ENCODE measurements at places on chromosomes 6 and 20.

- DNase-seq: no peak
These were observed 6.7 kb upstream of the ZFAND3 start for GRCh38 chr6:37812841-37813240.

DNA sequence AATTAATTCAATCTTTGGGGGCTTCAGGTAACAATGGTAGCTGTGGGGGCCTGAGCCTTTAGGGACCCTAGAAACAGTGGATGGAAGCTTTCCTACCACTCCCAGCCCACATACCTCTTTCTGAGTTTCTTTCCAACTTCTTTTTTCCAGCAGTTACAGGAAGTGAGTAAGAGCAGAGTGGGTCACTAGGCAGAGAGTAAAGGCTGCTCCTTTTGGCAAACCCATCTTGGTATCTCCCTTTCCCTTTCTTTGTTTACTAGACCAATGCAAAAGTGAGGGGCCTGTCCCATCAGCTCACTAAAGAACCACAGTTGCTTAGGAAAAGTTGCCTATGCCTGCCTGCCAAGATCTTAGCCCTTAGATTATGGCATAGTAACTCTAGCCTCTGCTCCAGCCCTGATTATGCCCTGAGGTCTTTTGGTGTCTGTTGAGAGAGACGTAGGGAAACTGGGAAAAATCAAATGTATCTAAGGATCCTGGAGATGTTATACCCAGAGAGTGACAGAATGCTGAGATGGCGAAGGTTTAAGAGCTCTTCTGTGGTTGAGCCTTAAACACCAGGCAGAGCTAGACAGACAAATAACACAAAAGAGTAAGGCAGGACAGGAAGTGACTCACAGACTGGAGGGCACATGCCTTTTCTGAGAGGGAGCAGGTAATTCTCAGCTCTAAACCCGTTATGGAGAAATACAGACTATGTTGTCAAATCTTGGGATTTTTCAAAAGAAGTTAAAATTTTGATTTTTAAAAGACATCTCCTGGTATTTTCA lies 31.3 kb downstream of the TRMT6 start:
- DNase-seq: no peak

DNA sequence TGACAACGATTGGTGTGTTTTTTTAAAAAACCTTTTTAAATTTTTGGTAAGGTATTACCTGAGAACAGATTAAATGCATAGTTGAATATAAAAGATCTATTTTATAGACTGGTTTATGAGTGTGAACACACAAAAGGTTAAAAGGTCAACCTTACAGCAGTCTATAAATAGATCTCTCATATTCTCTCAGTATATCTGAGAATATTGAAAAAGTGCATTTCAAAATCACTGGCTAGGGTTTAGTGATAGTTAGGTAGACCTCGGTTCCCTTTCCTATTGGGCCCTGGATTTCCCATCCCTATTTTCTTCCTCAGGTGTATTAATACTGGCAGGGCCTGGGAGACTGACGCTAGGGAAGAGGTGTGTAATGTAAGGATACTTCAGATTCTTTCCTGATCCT lies 723 bp upstream of the ZNF451 start:
- no peak for DNase-seq

GRCh38 chr6:9494864-9495263 lies 920.0 kb downstream of the TFAP2A start:
- no peak for DNase-seq

DNA sequence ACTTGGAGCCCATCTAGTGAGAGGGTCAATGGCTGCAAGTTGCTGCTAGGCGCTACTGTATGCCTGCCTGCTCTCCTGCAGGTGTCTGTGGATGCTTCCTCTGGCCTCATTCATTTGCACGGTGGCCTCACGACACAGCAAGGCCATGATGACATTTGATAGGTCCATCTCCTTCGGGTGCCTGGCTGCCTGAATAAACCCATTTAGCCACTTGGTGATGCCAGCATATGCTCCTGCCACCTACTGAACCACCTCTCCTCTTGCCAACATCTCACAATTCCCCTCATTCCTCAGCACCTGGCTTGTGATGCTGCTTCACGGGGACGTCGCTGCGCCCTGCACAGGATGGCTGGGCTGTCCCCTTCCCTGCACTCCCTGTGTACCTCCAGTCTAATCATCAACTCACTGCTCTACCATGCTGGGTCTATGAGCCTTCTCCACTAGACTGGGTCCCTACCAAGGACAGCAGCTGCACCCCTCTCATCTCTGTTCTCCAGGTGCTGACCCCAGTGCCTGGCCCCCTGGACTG lies 51.1 kb downstream of the AGPAT4 start:
- DNase-seq: no peak

GRCh38 chr20:25360631-25361286 lies 29.9 kb downstream of the ABHD12 start:
- no peak for DNase-seq

DNA sequence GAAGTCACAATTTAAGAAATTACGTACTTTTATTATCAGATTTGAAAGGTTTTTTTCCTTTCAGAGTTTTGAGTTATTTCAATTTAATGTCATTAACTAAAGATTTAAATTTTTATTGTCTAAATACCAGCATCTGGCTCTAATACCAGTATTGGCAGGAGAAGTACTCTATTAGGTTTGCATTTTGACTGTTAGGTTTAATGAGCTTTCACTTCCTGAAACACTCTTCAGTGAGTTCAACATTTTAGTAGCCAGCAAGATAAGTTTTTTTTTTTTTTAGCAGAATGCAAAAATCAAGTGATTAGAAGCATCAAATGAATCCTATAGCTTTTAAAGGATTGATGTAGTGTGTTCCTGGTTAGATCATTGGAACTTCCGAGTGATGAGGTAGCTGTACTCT lies 34.0 kb upstream of the SCGN start:
- DNase-seq: no peak

DNA sequence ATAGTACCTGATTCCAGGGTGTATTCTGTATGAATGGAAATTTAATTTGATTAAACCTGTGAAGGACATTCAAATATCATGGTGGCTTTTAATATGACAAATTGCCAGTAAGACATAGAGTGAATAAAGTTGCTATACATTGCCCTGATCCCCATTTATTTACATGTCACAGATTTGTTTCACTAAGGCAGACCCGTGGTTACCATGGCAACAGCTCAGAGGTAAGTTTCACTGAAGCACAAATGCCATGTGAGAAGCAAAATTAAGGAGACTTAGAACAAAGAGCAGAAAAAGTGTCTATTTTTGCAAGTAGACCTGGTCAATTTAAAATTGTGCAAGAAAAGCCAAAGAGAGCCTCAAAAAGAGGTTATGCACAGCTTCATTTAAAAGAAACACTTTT lies 63.7 kb downstream of the PXDC1 start:
- DNase-seq: no peak

- DNase-seq: no peak
These were observed 31.8 kb upstream of the ULBP3 start for GRCh38 chr6:150100745-150101144.

- DNase-seq: no peak
These were observed 13.5 kb upstream of the MOXD1 start for GRCh38 chr6:132414761-132415160.

DNA sequence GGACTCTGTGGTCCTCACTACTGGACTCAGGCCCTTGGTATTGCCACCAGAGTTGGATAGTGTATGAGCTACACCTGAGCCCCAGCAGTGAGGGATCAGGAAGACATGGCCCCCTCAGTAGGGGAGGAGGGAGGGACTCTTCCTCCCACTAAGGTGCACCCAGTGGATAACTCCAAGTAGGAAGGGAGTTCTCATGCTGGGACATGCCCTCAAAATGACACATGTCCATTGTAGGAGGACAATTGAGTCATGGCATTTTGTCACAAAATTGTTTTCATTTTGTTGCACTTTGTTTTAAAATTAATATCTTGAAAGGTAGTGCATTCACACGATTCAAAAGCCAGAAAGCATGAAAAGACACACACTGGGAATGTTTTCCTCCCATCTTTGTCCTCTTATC lies 127.2 kb downstream of the FOXO3 start:
- DNase-seq: no peak

DNA sequence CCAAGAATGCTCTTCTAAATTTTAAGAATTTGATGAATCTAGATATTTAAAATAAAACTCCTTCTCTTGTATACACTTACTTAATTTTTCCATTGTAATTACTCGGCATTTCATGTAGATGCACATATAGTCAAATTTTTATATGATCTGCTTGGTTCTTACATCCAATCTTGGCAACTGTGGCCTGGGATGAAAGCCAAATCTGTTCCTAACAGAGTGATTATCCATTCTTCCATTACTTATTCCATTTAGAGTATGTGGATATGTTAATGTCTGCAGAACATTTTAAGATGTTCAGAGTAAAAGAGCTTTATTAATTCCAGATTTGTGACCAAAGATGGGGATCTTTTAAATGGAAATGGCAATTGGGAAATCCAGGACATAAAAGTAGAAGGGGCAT lies 144.1 kb upstream of the PDE7B start:
- no peak for DNase-seq

- DNase-seq: no peak
These were observed 28.3 kb downstream of the TREM1 start for GRCh38 chr6:41258196-41258493.

- DNase-seq: peak; percentile 78
These were observed 197.0 kb downstream of the UTRN start for GRCh38 chr6:144482142-144482541.

GRCh38 chr20:4099905-4100675 lies 84.7 kb upstream of the RNF24 start:
- DNase-seq: no peak

GRCh38 chr20:51492167-51493092 lies 50.1 kb downstream of the NFATC2 start:
- no peak for DNase-seq

DNA sequence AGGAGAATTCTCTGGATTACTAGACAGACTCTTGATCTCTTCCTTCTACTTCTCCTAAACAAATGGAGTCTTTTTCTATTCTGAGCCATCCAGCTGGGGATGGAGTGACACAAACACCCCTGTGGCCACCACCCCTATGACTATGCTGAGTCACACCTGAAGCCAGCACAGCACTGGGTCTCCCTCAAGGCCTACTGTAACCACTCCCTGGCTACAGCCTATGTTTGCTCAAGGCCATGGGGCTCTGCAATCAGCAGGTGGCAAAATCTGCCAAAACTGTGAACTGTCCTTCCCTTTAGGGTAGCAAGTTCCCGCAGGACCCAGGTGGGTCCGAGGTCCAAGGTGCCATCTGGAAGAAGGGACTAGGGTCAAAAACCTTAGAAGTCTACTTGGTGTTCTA lies 132.3 kb downstream of the TINAG start:
- DNase-seq: no peak

GRCh38 chr20:59770270-59770669 lies 163.2 kb downstream of the SYCP2 start:
- DNase-seq: no peak

- peak; percentile 29 for DNase-seq
These were observed at the start of gene STXBP5 for GRCh38 chr6:147204060-147204785. STXBP5 (plus strand) TSS chr6:147204417; CDS start chr6:147204533, 116 bp downstream.

DNA sequence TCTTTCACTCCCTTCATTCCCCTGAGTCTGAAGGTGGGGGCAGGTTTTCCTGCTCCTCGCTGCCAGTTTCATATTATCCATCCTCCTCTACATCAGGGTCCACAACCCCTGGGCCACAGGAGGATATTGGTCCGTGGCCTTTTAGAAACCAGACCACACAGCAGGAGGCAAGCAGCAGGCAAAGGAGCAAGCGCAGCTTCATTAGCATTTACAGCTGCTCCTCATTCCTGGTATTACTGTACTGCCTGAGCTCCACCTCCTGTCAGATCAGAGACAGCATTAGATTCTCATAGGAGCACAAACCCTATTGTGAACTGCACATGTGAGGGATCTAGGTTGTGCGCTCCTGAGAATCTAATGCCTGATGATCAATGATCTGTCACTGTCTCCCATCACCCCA lies 380.3 kb downstream of the ARHGAP18 start:
- DNase-seq: no peak

DNA sequence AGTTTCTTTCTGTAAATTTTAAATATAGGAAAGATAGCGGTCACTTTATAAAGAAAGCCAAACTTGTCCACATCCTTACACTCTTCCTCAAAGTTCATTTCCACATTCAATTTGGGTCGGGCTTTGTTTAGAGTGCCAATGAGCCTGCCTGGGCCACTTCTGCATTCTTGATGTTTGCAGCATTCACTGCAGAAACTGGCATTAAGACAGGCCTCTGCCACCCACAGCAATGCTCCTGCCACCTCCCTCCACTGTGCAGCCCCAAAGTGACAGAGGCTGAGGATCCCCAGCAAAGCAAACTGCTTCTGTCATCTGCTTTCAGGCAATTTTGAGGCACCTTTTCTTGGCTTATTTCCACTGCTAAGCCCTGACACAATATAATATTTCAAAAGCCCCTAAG lies 61.2 kb downstream of the TNFAIP3 start:
- peak; percentile 52 for DNase-seq

DNA sequence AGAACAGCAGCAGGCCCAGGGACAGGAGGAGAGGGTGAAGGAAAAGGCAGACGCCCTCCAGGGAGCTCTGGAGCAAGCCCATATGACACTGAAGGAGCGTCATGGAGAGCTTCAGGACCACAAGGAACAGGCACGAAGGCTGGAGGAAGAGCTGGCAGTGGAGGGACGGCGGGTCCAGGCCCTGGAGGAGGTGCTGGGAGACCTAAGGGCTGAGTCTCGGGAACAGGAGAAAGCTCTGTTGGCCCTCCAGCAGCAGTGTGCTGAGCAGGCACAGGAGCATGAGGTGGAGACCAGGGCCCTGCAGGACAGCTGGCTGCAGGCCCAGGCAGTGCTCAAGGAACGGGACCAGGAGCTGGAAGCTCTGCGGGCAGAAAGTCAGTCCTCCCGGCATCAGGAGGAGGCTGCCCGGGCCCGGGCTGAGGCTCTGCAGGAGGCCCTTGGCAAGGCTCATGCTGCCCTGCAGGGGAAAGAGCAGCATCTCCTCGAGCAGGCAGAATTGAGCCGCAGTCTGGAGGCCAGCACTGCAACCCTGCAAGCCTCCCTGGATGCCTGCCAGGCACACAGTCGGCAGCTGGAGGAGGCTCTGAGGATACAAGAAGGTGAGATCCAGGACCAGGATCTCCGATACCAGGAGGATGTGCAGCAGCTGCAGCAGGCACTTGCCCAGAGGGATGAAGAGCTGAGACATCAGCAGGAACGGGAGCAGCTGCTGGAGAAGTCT lies 25.5 kb downstream of the C20orf173 start:
- no peak for DNase-seq

- DNase-seq: peak; percentile 35
These were observed 113.5 kb upstream of the BTN3A2 start for GRCh38 chr6:26251354-26252076.

- no peak for DNase-seq
These were observed 658.8 kb downstream of the PTPRT start for GRCh38 chr20:42530855-42531448.

- no peak for DNase-seq
These were observed 33.3 kb downstream of the SUN5 start for GRCh38 chr20:32970973-32971300.

GRCh38 chr6:1461207-1461606 lies 71.8 kb downstream of the FOXF2 start:
- no peak for DNase-seq

DNA sequence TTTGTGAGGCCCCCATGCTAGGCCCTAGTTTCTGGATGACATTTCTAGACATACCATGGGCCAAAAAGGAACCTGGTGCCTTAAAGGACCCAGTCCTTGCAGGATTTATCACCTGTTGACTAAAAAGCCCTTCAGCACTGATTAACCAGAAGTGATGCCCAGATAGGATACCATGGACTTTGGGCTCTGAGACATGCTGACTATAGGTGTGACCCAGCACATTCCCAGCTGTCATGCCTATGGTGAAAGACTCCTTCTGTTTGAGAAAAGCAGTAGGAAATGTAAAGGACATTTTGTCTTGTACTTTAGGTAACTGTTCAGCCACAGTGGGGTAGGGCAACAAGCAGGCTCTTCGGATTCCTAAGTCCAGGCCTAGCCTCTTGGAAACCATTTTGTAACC lies 724.2 kb downstream of the CD109 start:
- no peak for DNase-seq
